ENCODE measurements at places on chromosomes 7 and 10.

DNA sequence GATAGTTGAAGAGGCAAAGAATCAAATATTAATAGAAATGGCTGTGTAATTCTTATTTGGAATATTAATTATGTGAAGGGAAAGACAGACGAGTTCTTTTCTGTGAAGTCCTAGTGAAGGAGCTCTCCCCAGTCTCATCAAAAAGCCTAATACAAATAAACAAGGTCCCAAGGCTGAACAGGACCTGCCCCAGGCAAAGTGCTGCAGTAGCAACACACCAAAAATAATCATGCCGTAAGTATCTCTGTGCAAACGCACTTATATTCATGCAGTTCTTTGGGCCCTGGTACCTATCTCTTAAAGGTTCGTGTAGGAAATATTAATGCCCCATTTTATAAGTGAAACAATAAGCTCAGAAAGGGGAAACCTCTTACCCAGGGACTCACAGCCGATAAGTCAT, 12.2 kb upstream of the CHST15 start:
- no peak for DNase-seq

GRCh38 chr10:29849126-29849833, 210.1 kb downstream of the JCAD start:
- DNase-seq: no peak

DNA sequence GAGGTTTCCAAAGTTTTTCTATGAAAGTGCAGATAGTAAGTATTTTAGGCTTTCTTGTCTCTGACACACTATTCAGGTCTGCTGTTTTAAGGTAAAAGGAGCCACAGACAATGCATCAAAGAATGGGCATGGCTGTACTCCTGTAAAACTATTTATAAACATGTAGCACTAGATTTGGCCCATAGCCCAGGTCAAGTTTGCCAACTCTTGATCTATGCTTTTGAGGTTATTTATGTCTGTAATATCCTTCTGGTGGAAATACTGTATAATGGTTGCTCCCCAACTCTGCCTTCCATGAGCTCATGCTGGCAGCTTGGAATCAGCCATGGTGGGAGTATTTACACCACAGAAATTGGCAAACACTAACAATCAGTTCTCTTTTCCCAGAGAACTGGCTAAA, 244.6 kb downstream of the BUB3 start:
- no peak for DNase-seq

DNA sequence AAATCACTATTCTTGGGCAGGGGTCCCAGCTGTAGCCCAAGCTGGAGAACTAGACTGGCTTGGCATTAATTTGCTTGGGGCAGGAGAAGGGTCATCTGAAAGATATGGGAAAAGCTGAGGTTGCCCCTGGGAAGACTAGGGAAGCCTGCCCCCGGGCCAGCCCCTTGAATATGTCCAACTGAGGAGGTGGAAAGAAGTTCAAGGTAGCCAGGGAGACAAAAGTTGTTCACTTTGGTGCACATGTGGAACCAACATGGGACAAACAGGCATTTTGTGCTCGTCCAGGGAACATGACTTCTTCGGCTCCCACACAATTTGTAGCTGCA, 1.4 kb upstream of the LRRC61 start:
- no peak for DNase-seq

DNA sequence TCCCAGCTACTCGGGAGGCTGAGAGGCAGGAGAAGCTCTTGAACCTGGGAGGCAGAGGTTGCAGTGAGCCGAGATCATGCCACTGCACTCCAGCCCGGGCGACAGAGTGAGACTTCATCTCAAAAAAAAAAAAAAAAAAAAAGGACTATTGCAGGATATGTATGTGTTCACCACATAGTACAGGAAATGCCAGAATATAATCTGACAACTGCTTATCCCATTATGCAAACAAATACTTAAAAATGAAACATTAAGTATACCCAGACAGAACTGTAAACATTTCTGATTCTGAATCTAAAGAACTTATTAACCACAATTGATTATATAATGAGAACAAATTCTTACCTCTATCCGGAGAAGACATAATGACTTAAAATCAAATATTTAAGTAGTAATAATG, 18.7 kb downstream of the DKK1 start:
- no peak for DNase-seq

GRCh38 chr7:136134503-136134902, 157.3 kb upstream of the MTPN start:
- DNase-seq: no peak

DNA sequence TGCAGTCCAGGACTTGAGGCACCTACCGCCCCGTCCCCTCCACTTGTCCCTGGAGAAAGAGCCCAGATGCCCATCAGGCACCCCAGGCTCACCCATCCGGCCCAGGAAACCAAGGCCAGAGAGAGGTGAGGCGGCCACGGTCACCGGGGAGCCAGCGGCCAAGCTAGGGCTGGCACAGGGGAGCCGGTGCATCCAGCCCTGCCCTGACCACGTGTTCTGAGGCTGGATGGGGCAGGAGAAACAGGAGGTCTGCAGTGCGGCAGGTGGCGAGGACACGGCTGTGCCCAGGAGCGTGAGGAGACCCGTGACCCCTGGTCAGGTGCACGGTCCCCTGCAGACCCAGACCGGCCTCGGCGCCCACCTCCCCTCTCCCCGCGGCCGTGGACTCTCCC, 27.6 kb downstream of the UNCX start:
- DNase-seq: no peak
